ENCODE measurements at places on chromosomes 12 and 14.

DNA sequence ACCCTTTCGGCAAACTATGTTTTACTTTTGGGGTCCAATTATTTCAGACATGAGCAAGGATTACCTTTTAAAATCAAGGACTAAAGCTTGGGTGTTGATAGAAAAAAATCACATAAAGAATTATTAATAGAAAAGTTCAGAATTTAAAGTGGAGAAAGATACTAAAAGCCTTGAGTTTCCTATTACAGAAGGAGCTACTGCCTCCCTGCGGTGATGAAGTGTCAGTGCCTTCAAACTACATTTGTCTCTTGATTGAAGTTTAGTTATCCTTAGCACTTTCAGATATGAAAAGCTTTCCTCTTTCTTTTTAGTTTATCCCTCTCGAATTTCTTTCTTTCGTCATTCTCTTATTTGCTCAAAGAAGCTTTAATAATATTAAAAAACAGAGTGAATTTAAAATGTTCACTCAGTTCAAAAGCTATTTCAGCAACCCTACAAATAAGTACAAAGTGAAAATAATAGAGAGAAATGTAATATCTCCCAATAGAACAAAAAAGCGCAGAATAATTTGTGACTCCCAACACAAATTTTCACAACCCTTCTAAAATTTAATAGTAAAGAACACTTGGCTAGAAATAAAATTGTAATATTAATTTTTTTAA lies 87.6 kb downstream of the SEC23A start:
- no peak for DNase-seq

- no peak for DNase-seq
These were observed 9.5 kb downstream of the REM2 start for GRCh38 chr14:22892488-22892887.

GRCh38 chr12:16155938-16156337 lies 121.5 kb downstream of the SLC15A5 start:
- no peak for DNase-seq

- no peak for DNase-seq
These were observed 111.8 kb downstream of the PRIMA1 start for GRCh38 chr14:93676416-93676958.

All from spinal cord (tissue), 10 donors.